Activated CD4-positive, alpha-beta T cell treated with anti-CD3 and anti-CD28 coated beads, Interleukin-2, amount 50 U/mL, for 48 hours (primary cell): ENCODE measurements at places on chromosomes 3 and 15.

DNA sequence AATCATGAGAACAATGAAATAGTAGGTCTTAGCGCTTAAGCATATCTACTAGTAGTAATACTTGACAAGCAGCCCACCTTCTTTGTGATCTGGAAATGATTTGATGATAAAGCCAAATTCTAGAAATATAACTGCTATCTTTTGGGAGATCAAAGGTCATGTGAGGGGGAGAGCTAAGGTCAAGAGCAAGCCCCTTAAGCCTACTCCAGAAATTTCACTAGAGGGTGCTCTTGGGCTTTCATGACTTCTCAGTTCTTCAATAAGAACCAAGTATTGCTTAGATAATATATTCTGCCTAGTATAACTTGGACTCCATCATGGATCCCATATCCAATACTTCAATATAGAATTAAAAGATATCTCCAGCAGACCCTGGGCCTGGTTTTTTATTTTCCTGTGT, 319.6 kb downstream of the ZBTB20 start:
- DNase-seq, result no peak

- DNase-seq, result no peak
These were observed 40.6 kb upstream of the CGNL1 start for GRCh38 chr15:57335719-57336118.

- DNase-seq, result no peak
These were observed 103.8 kb upstream of the IL12A start for GRCh38 chr3:159884661-159885402.

DNA sequence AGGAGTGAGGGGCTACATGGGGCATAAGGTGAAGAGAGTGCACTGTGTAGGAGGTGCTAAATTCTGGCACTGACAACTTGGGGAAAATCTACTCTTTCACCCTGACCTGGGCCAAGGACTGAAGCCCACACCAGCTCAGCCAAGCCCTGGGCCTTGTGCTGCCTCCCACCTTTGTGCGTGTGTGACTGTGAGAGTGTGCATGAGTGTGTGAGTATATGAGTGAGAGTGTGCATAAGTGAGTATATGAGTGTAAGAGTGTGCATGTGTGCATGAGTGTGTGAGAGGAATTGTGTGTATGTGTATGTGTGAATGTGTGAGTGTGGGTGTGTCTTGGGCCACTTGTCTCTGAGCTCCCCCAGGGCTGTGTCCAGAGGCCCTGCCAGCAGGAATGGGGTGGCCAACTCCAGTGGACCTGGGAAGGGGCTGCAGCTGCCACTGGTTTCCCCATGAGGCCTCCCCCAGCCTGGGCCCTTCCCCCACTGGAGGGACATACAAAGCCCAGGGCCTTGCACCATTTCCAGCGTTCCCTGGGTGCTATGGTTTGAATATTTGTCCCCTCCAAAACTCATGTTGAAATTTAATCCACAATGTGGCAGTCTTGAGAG, 15.2 kb downstream of the C3orf22 start:
- DNase-seq, result no peak

DNA sequence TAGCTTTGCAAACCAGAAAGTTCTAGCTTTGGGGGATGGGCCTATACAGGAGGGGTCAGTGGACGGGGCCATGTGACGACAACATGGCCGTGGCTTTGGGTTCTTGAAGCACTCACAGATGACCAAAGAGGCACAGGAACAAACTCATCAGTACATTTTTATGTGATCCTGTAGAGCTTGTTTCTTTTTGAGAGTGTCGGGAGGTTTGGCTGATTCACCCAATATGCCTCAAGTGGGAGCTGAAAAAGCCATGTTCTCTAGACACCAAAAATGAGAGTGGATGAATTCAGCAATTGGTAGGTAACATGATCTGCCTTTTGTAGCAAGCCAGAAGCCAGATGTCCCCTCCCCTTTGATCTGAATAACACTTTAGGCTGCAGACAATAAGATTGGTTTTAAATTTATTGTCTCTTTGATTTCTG, 30.1 kb downstream of the GREM1 start:
- DNase-seq, result no peak
